Tongue (tissue), 3 donors: ENCODE measurements at places on chromosomes 1 and 21. TPM values are rescaled to one million over a fixed set of nuclear protein-coding genes. Genes with fewer than 3 reads are reported as not detected.

Gene OR6K3
- not detected for total RNA-seq

DNA sequence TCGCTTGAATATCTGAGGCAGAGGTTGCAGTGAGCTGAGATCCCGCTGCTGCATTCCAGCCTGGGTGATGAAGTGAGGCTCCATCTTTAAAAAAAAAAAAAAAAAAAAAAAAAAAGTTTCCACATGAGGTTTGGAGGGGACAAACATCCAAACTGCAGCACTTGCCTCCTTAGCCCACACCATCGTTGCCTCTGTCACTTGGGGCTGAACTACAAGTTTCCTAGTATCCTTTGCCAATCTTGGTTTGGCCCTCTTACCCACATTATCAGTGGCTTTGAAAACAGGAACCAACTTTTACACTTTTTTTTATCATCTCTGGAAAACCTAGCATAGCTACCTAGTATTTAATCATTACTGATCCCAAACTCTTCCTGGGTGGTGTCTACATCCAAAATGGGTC is 59.2 kb downstream of the CLSTN1 start:
- DNase-seq = no peak

GRCh38 chr1:11463177-11463576 is 15.8 kb upstream of the DISP3 start:
- DNase-seq = no peak

Gene BEND5
- total RNA-seq = 17.5 TPM

- peak; percentile 68 for DNase-seq
These were observed 847 bp upstream of the RORC start for GRCh38 chr1:151832318-151832980.

- peak; percentile 94 for DNase-seq
These were observed 78.8 kb downstream of the SPSB1 start for GRCh38 chr1:9371391-9371935.

DNA sequence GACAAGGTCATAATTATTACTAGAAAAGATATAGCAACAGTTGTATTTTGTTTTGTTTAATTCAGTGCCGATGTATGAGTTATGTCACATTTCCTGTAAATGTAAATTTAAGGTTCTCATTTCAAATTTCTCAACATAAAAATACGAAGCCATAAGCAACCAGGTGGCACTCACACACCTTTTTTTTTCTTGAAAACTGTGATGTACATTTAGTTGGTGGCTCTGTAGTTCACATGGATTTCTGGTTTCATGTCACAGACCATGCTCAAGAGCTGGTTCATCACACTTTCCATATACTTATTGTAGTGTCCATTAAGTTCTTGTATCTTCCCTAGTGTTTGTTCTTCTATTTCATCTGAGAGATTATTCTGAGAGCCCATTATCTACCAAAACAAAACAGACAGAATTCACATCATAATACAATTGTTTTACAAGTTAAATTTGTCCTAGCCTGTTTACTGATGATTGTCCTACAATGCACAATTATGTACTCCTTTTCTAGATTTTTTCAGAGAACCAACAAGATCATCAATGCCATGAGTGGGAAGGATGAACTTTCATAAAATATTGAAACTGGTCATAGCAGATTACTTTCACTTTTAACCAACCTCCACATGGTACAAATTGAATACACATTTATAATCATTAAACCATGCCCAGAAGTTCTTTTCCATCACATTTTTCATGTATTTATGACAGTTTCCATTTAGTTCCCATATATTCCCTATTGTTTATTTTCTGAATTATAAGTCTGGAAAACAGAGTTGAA is 17.1 kb downstream of the ATP6V1G3 start:
- no peak for DNase-seq

GRCh38 chr1:45479039-45479748 is 11.8 kb downstream of the TESK2 start:
- DNase-seq = no peak

DNA sequence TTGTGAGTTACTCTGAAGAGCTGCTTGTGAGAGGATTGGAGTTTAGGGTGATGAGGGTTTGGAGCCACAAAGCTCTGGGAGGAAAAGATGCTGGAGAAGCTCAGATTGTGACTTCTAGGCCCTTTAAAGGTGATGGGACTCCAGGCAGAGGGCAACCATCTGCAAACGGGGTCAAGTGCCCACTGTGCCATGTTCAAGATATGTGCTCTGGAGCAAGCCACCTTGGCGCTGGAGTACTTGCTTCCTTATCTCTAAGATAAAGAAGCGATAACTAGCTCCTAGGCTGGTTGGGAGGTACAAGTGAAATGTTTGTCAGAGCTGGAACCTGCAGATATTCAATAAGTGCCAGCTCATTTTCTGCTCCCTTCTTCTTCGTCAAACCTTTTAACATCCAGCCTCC is 14.3 kb upstream of the FOXE3 start:
- no peak for DNase-seq

GRCh38 chr1:15519625-15520024 is 4.4 kb downstream of the CASP9 start:
- no peak for DNase-seq
